ENCODE measurements at places on chromosomes 16 and 17.

GRCh38 chr16:78605548-78606101 is 506.2 kb downstream of the WWOX start:
- DNase-seq: no peak

GRCh38 chr17:75262112-75262606 is 480 bp downstream of the MRPS7 start:
- DNase-seq: no peak

GRCh38 chr17:49595328-49595727 is 19.7 kb downstream of the NXPH3 start:
- no peak for DNase-seq

DNA sequence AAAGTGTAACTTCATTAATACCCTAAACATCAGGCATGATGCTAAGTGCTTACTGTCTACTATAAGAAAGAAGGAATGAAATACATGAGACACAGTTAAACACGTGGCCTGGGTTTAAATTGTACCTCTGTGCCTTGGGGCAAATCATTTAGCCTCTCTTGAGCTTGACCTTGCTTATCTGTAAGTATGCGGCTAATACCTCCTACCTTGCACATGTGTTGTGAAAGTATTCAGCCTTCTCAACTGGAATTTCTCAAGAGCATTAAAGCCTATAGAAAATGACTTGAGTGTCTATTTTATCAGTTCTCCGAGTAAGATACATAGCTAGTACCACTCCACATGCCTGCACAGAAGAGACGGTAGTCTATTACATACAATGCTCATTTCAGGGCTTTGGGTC is 10.8 kb downstream of the HEATR6 start:
- DNase-seq: no peak

- no peak for DNase-seq
Observed at GRCh38 chr17:19750835-19751234, 2.7 kb upstream of the ALDH3A1 start.

DNA sequence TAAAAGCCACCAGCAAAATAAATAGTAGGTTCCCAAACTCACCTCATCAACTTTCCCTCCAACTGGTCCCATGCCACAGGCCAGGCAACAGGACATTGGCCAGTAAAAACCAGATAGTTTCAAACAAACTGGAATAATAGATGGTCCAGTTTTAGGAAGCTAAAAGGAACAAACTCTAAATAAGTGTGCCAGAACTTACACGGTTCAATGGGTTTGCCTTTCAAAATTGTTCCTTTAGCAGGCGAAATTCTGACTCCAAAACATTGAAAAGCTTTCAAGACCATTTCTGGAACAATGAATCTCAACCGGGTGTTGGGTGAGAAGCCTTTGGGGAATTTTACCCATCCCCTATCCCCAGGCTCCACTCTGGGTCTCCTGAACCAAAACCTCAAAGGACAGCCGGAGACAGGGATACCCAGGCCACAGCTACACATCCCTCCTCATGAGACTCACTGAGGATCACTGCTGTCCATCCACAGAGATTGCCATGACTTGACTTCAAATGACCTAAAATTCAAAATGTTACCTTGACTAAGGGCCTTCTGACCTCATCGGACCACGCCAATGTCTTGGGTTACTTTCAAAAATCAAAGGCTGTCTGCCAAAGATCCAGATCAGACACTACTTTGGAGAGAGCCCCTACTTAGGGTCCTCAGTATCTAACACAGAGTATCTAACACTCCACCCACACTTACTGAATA is 13.0 kb downstream of the AXIN2 start:
- DNase-seq: no peak

GRCh38 chr17:81998212-81998611 is 20.8 kb downstream of the ASPSCR1 start:
- no peak for DNase-seq

GRCh38 chr16:30085820-30086219 is 5.9 kb downstream of the TBX6 start:
- no peak for DNase-seq

GRCh38 chr16:17432901-17433576 is 37.7 kb downstream of the XYLT1 start:
- DNase-seq: no peak

GRCh38 chr16:31134625-31135534 is 647 bp downstream of the PRSS8 start:
- DNase-seq: no peak

DNA sequence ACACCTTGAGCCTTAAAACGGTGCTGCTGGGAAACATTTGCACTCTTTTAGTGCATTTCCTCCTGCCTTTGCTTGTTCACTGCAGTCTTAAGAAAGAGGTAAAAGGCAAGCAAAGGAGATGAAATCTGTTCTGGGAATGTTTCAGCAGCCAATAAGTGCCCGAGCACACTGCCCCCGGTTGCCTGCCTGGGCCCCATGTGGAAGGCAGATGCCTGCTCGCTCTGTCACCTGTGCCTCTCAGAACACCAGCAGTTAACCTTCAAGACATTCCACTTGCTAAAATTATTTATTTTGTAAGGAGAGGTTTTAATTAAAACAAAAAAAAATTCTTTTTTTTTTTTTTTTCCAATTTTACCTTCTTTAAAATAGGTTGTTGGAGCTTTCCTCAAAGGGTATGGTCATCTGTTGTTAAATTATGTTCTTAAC is 4.4 kb downstream of the SOX9 start:
- no peak for DNase-seq

- DNase-seq: no peak
Observed at GRCh38 chr16:86619239-86619794, 41.0 kb downstream of the FOXL1 start.

DNA sequence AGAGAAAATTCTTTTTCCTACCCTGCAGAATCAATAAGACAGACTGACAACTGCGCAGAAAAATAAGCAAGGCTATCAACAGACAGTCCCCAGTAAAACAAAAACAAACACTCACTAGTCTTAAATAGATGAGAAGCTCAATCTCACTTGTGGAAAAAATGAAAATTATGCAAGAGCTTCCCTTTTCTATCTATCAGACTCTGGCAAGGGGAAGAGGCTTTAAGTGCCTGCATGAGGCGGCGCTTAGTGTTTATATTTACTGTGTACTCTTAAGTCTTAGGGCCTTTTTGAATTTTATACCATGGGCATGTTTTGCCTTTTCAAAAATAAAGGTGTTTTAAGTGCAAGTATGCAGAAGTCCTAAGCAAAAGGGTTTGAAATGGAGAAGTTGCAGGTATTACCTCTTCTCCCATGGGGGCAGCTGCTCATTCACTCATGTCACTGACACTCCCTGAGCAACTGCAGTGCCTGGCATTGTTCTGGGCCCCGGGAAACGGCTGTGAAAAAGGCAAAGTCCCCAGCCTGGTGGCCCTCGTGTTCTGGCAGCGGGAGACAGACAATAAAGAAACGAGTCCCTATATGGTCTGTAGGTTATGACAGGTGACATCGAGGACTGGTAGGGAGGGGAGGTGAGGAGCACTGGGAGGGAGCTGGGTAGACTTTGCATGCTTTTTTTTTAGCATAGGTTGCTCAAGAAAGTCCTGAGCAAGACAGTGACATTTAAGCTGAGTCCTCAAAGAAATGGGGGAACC is 35.2 kb downstream of the HSBP1 start:
- no peak for DNase-seq

GRCh38 chr17:79670537-79671084 is 59.8 kb upstream of the RBFOX3 start:
- DNase-seq: no peak

- DNase-seq: no peak
Observed at GRCh38 chr16:51685498-51685897, 534.4 kb upstream of the SALL1 start.

DNA sequence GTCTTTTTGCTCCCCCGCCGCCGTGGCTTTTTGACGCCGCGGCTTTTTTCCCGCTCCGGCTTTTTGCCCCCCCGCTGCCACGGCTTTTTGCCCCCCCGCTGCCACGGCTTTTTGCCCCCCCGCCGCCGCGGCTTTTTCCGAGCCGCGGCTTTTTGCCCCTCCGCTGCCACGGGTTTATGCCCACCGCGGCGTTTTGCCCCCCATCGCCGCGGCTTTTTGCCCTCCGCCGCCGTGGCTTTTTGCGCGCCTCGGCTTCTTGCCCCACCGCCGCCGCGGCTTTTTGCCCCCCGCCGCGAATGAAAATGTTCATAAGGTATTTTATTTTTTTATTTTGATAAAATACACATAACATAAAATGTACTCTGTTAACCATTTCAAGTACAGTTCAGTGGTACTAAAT is 527.2 kb upstream of the WSB1 start:
- no peak for DNase-seq

DNA sequence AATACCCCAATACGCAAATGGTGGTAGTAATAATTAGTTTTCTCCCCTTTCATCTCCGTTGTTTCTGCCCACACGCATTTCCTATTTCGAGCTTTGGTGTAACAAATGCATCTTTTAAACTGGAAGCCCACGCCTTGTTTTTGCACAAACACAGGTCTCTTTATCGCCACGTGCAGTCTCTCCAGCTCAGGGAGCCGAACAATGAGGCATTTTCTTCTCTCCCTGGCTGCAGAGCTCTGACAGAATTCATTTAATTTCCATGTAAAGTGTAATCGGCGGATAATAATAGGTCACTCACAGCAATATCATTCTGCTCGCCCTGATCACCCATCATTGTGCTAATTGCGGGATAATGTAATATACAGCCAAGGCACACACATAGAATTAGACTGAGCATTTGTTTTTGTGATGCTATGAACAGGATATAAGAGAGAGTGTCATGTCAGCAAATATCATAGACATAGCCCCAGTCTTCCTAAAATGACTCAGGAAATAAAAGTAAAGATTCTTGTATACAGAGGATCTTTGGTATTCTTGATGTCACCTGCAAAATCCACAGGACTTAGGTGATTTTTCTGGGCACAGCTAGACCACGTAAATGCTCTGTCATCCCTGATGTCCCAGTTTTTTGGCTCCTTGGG is 452.6 kb upstream of the CDH11 start:
- no peak for DNase-seq

DNA sequence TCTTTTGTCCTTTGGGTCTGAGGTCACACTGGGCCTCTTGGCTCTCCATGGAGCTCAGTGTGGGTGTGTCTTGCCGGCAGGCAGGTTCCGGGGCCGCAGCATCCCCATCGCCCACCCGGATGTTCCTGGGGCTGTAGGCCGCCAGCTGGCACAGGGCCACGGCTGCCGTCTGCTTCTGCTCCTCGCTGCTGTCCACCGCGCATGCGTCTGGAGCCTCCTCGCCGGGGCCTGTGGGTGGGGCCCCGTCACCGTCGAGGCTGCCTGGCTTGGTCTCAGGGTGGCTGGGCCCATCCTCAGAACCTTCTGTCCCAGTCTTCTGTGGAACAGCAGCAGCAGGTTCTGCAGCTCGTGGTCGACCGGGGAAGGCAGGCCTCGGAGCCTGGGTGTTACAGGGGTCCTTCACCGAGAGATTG is 9.6 kb downstream of the ZNF750 start:
- no peak for DNase-seq

DNA sequence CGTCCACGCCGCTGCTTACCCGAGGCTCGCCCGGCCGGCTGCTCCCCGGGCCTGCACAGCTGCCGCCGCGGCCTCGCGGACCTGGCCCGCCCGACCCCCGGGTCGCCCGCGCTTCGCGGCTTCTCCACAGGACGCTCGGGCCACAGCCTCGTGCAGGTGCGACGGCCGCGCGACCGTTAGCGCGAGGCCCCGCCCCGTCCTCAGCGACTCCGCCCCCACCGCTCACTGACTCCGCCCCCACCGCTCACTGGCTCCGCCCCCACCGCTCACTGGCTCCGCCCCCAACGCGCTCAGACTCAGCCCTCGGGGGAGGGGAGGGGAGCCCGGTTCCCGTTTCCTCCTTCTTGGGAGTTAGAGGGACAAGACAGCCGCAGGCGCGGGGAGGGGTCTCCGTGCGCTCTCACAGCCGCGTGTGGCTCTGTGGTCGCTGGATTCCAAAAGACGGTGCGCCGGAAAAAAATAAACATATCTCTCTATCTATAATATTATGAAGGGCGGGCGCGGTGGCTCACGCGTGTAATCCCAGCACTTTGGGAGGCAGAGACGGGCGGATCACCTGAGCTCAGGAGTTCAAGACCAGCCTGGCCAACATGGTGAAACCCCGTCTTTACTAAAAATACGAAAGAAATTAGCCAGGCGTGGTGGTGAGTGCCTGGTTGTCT is at the start of gene MEIOB:
Gene MEIOB, minus strand, starts transcription at position 191 of the 662 bp plus-strand sequence. CDS start 3,989 bp downstream, outside the sequence.
- no peak for DNase-seq

DNA sequence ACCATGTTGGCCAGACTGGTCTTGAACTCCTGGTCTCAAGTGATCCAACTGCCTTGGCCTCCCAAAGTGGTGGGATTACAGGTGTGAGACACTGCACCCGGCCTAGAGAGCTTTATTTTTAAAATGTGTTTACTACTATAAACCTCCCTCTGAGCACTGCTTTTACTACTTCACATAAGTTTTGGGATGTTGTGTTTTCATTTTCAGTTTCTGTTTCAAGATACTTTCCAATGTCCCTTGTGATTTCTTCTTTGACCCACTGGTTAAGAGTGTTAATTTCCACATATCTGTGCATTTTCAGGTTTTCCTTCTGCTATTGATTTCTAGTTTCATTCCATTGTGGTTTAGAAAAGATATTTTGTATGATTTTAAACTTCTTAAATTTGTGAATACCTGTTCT is 74.4 kb downstream of the NETO2 start:
- no peak for DNase-seq

GRCh38 chr17:62967205-62967529 is 1.1 kb downstream of the TANC2 start:
- DNase-seq: no peak

DNA sequence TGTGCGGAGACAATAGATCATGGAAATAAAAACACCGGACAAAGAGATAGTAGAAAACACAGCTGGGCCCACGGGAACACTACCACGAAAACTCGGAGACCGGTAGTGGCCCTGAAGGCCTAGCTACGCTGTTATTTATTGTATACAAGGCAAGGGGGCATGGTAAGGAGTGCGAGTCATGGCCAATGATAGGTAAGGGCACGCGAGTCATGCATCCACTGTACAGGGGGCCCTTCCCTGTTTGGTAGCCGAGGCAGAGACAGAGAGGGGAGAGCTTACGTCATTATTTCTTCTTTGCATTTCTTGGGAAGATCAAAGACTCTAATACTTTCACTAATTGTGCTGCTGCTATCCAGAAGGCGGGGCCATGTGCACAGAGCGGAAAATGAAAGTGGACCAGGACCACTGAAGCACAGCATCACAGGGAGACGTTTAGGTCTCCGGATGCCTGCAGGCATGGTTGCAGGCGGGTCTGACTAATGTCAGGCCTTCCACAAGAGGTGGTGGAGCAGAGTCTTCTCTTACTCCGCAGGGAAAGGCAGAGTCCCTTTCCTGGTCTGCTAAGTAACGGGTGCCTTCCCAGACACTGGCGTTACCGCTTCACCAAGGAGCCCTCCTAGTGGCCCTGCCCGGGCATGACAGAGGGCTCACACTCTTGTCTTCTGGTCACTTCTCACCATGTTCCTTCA is 74.4 kb upstream of the ARL4D start:
- DNase-seq: no peak

Data from GOT3 (cell line).